NCI-H1436 (cell line): ENCODE measurements at places on chromosomes 16 and 17.
A peak's percentile ranks its signal among the peaks of the same experiment; 100 is the strongest.

GRCh38 chr17:17570140-17570797 lies 21.2 kb downstream of the PEMT start:
- DNase-seq, result peak; percentile 66

- DNase-seq, result no peak
These were observed 54.6 kb upstream of the COX10 start for GRCh38 chr17:14014657-14015056.

DNA sequence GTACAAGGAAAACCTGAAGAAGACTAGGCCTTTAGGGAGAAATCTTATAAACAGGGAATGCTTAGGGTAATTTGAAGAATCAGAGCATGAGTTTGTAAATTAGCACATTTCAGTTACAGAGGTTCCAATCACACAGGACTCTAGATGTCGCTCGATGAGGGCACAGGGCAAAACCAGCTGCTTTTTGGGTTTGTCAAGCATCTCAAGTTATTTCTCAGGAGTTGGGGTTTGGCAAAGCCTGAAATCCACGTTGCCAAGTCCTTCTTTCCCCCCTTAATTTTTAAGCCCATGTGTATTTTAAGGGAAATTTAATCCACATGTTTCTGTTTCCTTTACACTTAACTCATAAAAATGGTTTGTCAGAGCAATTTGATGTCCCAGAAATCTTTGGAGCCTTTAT lies 146.9 kb downstream of the ANKFN1 start:
- no peak for DNase-seq

DNA sequence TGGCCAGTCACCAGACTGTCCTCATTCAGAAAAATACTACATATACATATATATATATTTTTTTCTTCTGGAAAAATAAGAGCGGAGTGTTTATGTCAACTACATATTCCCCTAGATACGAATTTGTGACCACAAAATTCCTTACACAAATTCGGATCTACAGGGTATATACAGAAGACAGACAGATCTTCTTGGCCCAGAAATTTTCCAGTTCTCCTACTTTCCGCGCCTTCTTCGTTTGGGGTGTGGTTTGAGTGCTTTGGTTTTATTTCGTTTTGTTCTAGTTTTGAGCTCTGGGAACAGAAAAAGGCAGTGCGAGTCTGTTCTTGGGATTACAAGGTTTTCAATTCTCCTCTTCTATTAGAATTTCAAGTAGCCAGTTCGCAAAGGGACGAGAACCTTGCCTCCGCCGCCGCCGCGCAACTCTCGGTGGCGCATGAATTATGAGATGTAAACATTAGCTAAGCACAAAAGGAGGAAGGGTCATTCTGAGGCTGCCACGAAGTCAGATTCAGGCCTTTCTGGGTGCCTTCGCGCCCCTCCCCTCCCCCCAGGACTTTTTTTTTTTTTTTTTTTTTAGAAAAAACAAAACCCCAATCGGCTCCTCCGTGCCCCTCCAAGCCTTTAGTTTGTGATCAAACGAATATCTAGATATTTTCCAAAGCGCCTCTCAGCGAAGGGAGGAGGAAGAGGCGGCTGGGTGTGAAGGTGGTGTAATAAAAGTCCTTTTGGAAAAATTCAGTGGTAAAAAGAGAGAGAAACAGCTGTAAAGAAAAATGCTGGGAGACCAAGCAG lies 1.8 kb upstream of the HOXB4 start:
- no peak for DNase-seq

- peak; percentile 78 for DNase-seq
These were observed 3.5 kb upstream of the PKMYT1 start for GRCh38 chr16:2983706-2984136.

- DNase-seq, result no peak
These were observed 129.8 kb upstream of the TOM1L1 start for GRCh38 chr17:54770836-54771235.

DNA sequence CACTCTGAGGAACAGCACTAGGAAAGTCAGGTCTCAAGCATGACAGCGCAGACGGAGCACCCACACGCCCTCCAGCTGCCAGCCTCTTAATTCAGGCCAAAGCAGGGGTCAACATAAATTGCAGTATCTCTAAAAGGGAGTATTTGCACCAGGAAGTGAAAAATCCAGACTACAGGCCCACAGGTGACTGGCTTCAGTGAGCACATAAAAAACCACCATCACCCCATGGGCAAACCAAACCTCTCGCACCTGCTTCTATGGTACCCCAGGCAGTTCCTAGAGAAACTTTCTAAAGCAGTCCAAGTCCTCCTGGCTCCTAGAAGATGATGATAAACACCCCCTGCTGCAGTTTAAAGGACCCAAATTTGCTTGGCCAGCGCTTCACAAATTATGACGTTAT lies 129.8 kb downstream of the ZNF423 start:
- no peak for DNase-seq

DNA sequence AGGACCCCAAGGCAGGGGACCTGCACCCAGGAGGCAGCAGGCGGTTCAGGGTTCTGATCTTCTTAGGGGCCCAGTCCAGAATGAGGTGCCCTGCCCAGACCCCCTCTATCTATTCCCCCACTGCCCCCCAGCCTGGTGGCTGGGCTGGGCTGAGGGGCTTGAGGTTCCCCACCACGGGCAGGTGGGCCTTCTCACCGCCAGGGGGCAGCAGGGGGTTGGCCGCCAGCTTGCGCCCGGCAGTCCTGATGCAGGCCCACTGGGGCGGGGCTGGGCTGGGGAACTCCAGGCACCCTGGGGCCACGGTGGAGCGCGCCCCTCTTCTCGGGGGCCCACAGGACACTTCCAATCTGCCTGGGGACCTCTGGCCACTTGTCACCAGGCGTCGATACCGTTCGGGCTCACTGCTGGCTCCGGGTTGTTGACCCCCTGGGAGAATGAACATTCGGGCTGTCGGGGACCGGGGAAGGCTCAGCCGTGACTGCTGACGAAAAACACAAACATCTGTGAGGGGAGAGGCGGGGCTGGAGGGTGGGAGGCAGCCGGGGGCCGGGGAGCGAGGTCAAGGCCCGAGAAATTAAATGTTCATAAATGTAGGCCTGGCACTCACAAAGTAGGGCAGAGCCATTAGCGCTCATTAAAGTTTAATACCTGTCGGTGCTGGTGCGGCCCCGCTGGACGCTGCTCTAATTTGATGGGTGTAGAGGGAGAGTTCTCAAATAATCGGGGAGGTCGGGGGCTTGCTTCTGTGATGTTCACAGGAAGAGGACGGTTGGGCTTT lies 219.3 kb upstream of the GSE1 start:
- DNase-seq, result peak; percentile 69

DNA sequence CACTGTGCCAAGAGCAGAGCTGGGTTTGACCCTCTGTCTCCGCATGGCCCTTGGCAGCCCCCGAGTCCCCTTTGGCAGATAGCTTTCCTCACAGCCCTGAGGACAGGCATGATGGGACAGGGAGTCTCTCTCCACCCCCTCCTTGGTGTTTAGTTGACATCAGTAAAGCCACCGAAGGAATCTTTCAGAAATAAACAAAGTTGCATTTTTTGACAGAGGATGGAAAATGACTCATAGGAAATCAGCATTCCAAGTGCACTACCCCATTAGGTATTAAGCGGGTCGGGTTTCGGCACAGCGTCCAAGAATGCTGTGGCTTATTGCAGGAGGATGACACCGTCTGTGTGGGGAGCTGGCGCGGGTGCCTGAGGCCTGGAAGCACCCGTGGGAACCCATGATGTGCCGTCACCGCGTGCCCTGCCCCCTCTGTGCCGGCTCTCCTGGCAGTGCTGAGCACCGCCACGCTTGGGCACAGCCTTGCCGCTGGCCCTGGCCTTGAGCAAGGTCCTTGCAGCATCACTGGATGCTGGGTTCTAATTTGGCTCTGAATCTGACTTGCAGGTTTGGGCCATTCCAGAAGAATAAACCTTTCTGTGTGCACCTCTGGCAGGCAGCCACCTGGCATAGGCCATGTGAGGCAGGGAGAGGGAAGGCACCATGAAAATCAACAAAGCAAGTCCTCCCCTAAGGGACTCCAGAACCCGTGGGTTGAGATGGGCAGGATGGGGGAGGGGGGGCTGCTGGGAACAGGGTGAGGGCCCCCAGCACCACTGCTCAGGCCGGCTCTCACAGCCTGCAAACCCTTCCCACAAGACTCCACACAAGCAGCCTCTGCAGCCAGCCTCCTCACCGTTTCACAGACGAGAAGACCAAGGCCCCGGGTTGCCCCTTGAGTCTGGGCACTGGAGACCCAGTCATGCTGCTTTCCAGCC lies 50.5 kb upstream of the ZNF469 start:
- no peak for DNase-seq

DNA sequence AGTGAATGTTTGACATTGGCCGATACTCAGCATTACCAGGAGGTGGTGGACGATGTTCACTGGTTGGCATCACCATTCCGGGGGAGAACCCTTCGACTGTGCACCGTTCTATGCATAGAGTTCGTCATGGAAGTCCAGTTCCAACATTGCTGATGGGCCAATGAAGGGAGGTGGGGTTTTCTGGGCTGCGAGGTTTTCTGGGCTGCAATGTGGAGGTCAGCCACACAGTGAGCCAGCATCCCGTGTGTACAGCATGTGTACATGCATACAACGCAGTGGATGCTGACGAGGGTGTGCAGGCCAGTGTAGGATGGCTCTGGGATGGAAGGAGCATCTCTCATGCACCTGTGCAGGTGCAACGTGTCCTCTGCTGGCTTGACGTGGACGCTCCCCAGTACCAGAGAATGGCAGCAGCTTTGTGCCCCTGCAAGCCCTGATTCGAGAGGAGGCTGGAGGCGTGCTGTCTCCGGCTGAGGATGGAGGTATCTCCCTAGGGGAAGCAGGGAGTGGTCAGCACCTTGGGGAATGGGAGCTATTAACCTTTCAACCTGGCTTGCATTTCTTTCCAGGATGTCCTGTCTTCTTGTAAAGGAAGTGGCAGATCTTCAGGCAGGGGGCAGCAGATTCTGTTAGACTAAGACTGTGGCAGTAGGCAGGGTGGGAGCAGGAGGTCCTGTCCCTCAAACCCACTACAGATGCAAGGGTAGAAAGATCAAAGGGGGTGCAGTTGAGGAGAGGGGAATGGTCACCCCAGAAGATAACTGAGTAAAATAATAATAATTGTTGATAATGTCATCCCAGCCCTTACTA lies 98.2 kb downstream of the CYLD start:
- DNase-seq, result no peak

- no peak for DNase-seq
These were observed 20.3 kb upstream of the GLIS2 start for GRCh38 chr16:4295581-4295980.

DNA sequence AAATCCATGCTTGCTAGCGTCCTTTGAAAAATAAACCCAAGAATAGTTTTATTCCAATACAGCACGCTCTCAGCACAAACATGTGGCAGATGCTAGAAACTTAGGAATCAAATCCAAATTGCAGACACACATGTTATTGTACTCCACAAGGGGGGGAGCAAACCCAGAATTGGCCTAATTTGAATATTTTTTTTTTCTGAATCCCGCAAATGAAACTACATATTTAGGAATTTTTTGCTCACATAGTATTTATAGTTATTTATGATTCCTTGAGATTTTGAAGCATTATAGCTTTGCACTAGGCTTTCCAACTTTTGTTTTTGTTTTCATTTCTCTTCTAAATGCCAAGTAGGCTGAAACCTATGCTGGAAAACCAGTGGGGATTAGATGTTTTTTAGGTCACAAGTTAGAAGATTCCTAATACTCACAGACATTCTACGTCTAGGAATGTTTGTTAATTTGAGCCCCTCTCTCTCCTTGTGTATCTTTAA lies 59.3 kb upstream of the CDH11 start:
- DNase-seq, result no peak

DNA sequence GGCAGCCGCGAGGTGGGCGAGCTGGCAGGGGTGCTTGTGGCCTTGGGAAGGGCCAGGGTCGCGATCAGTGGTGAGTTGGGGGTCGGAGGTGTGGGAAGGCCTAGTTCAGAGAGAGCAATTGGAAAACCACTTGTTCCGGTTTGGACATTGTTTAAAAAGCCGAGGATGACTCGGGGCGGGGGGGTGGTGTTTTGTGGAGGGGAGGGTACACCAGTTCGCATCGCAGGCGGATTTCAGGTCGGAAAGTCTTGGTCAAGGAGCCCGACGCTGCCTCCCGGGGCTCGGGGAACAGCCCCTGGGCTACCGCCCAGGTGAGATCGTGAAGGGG lies 66.4 kb downstream of the KPNA2 start:
- DNase-seq, result no peak

GRCh38 chr17:28700830-28701492 lies 10.7 kb downstream of the PROCA1 start:
- DNase-seq, result no peak

- no peak for DNase-seq
These were observed 22.1 kb upstream of the TVP23A start for GRCh38 chr16:10840703-10841102.

DNA sequence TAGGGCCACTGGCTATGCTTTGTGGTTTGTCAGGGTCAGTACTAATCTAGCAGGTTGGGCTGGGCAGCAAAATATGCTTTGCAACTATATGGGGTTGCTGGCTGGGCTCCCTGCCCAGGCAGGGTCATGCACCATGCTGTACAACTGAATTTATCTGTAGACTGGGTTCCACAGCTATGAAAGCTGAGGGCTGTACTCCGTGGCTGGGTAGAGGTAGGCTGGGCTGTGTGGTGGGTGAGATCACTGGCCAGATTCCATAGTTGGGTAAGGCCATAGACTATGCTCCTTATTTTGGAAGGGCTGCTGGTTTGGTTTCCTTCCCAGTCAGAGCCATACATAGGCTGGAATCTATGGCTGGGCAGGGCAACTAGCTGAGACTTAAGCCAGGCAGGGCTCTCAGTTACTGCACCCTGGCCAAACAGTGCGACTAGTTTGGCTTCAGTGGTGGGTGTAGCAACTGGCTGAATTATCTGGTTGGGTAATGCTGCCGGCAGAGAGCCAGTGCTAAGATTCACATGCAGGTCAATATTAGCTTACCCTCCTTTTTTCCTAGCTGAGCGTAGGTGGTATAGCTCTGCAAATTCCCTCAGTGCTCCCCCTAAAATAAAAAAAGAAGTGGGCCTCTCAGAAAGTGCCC lies 769.1 kb upstream of the CDH8 start:
- no peak for DNase-seq

DNA sequence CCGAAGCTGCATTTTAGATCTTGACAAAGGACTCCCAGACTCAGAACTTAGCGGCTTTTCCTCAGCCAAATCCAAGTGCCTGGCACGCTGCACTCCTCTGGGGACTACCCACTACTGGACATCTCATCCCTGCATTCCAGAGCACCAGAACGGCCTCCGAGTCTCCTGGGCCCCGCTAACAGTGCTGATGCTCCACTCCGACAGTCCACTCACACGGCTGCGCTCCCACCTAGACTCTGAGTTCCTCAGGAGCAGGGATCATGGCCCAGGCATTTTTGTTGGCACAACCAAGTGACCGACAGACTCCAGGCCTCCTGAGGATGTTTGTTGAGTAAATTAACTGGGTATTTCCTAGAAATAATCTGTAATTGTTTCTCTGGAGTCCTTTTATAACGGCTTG lies 79.1 kb downstream of the NDEL1 start:
- DNase-seq, result no peak

GRCh38 chr17:73272906-73273218 lies 11.2 kb upstream of the CPSF4L start:
- no peak for DNase-seq

GRCh38 chr16:30011714-30012504 lies 1.1 kb upstream of the DOC2A start:
- no peak for DNase-seq

GRCh38 chr17:82865274-82865673 lies 25.5 kb upstream of the ZNF750 start:
- no peak for DNase-seq

- no peak for DNase-seq
These were observed 1.3 kb downstream of the THRA start for GRCh38 chr17:40063901-40064531.
